Tibial nerve (tissue), 4 donors: ENCODE measurements at places on chromosomes 13 and 19.

DNA sequence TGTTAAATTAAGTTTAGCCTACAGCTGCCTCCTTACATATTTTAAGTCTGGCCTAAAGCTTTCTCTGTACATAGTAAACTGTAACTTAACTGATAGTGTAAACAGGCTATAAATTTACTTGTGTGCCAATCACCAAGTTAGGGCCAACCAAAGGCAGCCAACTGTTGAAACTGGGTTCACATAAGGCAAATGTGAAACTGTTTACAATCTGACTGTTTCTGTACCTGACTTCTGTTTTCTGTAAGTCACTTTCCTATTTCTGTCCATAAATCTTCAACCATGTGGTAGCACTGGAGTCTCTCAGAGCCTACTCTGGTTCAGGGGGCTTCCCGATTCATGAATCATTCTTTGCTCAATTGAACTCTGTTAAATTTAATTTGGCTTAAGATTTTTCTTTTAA, 103.1 kb downstream of the RAP2A start:
- no peak for DNase-seq

DNA sequence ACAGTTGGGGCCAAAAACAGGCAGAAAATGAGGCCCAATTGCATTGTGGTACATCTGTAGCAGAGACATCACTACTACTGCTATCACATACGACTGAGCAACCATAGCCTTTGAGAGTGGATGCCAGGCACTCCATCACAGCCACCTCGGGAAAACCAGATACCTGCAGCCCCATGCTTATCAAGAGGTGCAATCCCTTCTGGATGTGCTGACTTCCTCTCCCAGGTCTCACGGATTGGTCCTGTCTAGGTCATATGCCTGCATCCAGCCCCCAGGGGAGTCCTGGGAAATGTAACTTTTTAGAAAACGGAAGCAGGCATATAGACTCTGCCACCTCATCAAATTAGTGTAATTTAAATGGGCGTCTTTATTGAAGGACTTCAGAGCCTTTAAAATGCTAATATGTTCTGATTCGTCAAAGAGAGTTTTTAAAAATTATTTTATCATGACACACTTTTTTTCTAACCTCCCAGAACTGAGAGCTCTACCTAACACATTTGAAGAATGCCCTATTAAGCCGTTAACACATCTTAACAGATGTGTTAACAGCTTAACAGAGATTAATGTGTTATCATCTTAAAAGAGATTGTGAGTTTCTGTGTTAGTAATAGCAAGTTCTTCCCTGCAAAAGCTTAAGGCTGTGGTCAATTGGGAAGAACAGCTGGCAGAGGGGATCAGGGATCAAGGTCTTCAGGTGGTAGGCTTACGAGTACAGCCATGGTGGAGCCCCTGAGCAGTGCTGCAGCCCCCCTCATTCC, 63.9 kb downstream of the DLEU7 start:
- DNase-seq = no peak

- DNase-seq = no peak
Measured at GRCh38 chr13:41613984-41614661, 156.8 kb downstream of the RGCC start.

DNA sequence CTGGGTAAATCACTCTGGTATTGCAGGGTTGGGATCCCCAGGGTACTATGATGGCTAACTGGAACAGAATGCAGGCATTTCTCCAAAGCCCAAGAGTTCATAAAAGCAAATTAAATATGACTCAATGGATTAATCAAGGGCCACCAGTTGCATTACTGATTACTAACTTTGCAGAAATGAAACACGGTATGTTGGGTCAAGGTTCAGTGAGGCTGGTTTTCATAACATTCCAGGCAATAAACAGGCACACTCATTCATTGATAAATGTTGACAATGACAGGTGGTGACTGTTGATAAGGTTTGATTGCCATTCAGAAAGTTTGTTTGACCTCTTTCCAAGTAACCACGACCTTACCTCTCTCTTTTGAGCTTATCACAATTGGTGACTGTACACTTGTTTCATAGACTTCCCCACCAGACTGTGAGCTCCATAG, 506 bp upstream of the AP1M1 start:
- peak; percentile 30 for DNase-seq

DNA sequence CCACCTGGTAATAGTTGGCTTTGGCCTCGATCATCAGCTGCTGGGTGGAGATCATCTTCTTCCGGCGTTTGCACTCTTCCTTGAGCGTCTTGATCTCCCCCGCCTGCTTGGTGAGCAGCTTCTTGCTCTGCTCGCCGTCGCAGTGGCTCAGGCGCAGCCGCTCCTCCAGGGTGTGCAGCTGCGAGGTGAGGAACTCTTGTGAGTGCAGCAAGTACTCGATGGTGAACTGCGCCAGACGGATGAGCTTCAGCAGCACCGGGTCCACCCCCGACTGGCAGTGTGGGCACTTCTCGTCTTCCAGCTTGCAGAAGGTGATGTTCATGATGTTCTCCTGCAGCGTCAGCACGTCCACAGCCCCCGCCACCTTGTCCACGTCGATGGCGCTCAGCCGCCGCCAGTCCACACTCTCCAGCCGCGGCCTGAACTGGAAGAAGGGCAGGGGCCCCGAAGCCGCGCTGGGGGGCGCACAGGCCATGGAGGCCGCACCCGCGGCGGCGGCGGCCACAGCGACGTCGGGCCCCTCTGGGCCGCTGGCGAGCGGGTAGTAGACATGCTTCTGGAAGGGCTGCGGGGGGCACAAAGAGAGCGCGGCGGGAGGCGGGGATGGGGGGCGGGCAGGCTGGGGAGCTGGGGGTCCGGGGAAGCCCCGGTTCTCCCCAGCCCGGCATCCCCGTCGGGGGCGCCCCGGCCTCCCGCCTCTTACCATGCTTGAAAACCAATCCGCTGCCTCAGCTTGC, 3.0 kb downstream of the DZIP1 start:
- DNase-seq = no peak

GRCh38 chr13:33034882-33035520, 18.8 kb downstream of the KL start:
- DNase-seq = no peak

DNA sequence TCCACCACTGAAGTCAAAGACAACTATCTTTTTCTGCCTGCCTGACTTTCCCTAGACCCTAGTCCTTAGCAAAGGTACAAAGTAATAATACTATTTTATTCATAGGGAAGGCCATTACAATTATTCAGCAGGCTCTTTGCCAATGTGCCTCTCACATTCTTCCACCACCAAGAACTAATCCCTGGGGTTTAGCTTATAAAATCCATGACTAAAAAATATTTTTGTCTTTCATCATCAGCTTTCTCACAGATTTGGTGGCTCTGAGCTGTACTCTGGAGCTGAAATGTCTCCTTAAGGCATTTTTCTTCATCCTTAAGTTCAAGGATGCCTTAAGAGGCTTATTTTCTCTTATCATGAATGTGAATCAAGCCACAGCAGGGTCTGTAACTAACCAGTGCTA, 96.1 kb downstream of the OXGR1 start:
- no peak for DNase-seq

- no peak for DNase-seq
Measured at GRCh38 chr13:52738719-52739467, 727 bp downstream of the CNMD start.

DNA sequence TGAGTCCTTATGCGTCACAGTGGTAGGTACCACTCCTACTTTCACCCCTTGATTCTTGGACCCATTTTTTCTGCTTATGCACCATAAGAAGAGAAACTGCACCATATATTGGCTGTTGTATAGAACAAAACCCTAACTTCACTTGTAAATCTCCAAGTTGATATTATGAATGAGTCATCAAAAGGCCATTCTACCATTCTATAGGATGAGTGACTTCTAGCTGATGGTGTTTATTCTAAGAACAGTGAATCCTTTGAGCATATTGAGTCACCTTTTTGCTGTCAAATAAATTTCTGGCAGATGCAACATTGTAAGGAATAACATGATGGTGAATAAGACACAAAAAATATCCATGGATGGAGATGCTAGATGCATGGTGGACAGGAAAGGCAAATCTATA, 57.7 kb downstream of the POLR1D start:
- DNase-seq = no peak

DNA sequence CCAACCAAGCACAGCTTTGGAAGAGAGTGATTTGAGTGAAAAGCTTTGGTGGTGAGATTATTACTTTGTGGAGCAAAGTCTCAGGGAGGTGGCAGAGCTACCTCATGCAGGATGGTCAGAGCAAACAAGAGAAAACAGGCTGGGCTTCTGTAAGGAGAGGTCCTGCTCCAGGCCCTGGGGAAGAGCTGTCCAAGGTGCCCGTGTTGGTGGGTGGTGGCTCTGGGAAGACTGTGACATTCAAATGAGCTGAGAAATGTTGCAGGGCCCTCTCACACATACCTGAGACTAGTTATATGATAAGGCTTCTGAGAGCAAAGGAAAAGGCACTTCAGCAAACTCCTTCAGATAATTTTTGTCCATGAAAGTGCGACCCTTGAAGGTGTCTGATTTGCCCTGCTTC, 205.5 kb upstream of the SOX21 start:
- no peak for DNase-seq

GRCh38 chr13:110913322-110914080, 1.4 kb downstream of the ANKRD10 start:
- DNase-seq = no peak

DNA sequence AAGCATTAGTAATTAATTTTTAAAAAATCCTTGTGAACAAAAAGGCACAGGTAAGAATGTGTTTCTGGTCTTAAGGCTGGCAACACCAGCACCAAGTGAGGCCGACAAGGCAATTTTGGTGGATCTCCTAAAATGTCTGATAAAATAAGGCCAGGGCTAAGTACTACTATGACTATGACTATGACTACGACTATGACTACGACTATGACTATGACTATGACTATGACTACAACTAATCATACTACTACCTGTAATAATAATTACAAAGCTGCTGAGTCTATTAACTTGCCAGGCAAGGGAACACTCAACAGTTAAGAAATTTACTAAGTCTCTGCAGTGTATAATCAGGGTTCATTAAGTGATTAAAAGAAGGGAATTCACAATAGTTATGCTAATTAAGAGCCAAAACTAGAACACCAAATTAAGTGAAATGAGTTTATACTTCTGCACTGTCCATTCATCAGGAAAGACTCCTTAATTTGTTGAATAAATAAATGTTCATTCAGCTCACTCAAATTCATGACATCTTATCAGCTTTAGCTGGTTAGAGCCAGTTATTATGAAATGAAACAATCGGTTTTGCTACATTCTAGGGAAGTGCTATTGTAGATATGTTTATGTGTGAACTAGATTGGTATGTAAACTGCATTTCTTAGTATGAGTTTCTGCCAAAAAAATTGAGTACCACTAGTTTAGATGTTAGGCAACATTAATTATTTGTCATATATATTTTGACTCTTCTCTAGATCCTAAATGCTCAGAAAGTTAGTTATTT, 1626.2 kb upstream of the PCDH20 start:
- no peak for DNase-seq

DNA sequence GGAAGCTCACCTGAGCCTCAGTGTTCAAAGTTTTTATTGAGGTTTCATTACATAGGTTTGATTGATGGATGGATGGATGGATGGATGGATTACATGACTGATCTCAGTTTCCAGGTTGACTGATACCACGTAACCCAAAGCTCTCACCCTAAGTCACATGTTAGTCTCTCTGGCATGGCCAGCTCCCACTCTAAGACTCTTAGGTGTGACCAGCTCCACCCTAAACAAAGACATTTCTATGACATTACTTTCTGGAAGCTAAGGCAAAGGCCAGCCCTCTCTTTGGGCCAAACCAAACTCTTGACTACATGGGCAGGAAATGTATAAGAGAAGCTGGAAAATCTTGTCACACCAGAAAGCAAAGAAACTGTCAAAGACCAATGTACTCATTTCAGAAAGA, 28.6 kb downstream of the POLR1D start:
- DNase-seq = no peak

DNA sequence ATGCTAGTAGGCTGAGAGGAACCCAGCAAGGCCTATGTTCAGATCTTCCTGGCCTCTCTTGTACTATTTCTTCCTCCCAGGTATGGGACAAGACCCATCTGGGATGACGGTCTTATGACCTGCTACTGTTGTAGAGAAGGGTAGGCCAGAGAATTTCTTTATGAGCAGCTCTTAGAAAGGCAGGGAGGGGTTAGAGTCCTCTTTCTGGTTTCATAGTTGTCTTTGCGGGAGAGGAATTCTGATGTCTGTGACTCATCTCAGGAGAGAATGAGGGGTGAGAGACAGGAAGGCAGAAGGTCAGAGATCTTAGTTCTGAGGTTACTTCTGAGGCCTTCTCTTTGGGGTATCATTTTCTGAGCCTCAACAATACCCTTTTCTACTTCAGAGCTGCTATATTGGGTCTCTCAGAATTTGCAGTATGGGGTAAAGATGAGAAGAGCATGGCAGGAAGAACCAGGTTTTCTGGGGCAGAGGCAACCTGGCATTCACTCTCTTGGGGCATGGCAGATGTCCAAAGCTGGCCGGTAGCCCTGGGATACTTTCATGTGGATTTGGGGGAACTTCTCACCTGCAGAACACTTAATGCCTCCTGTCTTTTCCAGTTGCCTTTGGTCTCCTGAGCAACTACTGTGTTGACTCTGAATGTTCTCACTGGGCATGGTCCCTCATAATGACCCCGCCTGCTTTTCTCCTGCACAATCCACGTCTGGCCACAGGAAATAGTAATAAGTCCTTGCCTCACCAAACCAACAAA, 154.4 kb downstream of the GGACT start:
- no peak for DNase-seq

GRCh38 chr19:30927705-30928104, 421.5 kb downstream of the TSHZ3 start:
- DNase-seq = no peak

DNA sequence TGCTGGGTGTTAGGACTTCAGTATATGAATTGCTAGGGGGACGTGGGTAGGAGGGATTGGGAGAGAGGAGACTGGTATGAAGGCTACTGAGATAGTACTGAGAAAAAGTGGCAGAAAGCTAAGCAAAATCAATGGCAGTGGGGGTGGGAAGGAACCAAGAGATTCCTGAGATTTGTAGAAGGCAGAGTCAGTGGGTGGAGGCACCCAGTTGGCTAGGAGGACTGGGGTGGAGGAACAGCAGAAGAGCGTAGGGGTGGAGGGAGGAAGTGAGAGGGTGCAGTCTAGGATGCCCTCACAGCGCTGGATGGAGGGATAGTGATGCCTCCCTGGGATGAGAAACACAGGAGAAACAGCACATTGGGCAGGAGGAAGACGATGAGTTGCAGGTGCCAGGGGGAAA, 5.6 kb upstream of the MEDAG start:
- DNase-seq = no peak

DNA sequence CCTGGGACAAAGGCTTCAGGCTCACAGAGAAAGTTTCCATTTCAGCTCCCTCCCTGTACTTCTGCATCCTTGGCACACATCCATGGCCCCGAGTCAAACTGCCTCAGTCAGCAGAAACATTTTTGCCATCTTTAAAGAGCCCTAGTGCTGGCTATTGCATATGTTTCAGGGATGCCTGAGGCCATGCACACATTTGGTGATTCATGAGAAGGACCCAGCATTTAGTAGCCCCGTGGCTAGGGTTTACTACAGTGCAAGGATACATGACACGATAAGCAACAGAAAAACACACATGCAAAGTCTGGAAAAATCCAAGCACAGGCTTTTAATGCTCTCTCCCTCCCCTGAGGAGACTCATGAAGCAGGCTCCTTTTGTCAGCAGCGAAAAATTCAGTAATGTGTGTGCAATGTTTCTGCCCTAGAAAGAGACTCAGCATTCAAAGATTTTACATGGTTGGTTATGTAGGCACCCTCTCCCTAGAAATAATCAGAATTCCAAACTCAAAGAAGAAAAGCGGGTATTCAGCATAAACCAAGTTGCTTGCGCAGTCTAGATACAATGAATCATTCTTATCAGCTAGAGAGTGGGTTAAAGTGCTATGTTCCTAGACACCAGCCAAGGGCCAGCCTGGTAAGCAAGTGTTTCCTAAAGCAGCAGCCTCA, 17.6 kb downstream of the ACOD1 start:
- peak; percentile 66 for DNase-seq
